ENCODE measurements at places on chromosomes 7 and 10.

DNA sequence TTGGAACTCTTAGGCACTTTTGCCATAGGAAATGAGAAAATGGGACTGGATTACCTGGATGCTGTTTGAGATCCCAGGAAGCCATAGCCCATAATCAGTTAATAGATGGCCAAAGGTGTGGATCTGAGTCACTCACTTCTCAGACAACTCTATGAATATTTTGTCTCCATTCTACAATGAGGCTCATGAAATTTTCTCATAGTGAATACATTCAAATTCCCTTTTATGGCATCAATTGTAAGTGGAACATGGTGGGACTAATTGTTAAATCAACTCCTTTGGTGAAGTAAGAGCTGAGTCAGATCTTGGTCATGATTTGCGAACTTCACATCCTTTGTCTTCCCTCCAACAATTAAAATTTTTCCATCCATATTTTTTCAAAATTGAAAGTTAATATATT is 222.1 kb downstream of the ARL4A start:
- DNase-seq = no peak

DNA sequence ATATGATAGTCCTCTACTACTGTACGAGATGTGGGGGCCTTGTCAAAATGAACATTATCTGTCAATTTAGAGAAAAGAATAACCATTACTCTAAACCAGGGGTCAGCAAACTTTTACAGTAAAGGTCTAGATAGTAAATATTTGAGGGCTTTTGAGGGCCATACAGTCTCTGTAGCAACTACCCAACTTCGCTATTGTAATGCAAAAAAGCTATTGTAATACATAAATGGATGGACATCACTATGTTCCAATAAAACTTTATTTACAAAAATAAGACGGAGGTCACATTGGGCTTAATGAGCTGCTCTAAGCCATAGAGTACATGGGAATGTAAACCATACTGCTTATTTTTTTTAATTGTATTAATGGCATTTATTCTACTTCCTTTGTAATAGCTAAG is 477.8 kb upstream of the GALNT17 start:
- no peak for DNase-seq

- no peak for DNase-seq
These were observed 76.8 kb downstream of the ALOX5 start for GRCh38 chr10:45450866-45451265.

GRCh38 chr10:92641492-92641891 is 48.3 kb upstream of the HHEX start:
- no peak for DNase-seq

DNA sequence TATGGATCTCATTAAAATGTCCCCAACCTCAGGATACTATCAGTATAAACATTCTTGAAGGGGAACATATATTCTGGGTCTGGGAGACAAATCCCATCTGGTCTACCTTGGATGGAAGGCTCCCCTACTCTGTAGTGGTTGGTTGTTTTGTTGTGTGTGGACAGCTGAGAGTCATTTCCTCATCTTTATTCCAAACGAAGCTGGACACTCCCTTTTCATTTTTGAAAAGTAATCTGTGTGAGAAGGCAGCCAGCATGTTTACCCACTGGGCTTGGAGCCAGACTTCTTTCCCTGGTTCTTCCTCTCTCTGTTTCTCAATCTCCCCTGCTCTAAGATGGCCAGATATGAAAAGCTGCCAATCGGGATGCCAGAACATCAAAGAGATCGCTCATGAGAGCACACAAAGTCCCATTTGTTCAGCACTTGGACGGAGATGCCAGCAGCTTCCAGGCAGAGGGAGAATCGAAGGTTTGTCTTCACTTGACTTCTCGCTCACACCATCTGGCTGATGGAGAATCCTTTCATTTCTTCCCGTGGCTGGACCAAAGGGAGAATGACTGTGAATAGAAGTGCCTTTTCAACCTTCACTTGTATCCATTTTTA is 108.1 kb upstream of the AGR3 start:
- DNase-seq = no peak

DNA sequence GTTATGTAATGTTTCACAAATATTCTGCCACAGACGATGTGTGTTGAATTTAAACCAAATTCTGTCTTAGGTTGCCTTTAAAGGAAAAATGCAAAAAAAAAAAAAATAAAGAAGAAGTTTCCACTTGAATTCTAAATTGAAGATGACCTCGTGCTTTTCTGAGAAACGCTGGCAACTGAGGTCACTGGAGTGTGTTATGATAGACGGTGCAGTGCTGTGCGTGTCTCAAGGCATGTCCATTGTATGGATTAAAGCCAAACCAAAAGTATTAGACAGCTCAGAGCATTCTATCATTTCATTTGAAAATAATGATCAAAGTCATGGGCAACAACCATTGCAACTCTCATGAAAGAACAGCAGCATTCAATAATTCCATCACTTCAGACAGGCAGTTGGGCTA is 483.9 kb downstream of the GRM8 start:
- no peak for DNase-seq

All from stimulated activated CD4-positive, alpha-beta T cell treated with anti-CD3 and anti-CD28 coated beads, Interleukin-1b, Interleukin-23, amount 100 ng/mL, for 1 hour (primary cell).